ENCODE measurements at places on chromosomes 5 and 9.

- H3K27ac ChIP-seq: no peak overlapping the region
- H3K4me3 ChIP-seq: no peak overlapping the region
- peaks cover 66% of the 10 kb centered on the region for H3K27me3 ChIP-seq
- no peaks in the 10 kb centered on the region for H3K36me3 ChIP-seq
These were observed 26.2 kb downstream of the OSMR start for GRCh38 chr5:38871790-38872551.

GRCh38 chr9:129885018-129885669, 49.9 kb downstream of the USP20 start:
- H3K4me1 ChIP-seq: peaks cover 57% of the 10 kb centered on the region
- H3K27me3 ChIP-seq: no peaks in the 10 kb centered on the region
- H3K4me3 ChIP-seq: peak overlapping the region; percentile 84
- H3K27ac ChIP-seq: peak overlapping the region; percentile 100

GRCh38 chr9:35001803-35002502, 12.4 kb downstream of the DNAJB5 start:
- no peaks in the 10 kb centered on the region for H3K36me3 ChIP-seq
- H3K27ac ChIP-seq: no peak overlapping the region
- no peaks in the 10 kb centered on the region for H3K4me1 ChIP-seq
- no peaks in the 10 kb centered on the region for H3K27me3 ChIP-seq
- DNase-seq: no peak

GRCh38 chr5:2186472-2187015, 303.8 kb upstream of the IRX4 start:
- no peak overlapping the region for H3K4me3 ChIP-seq
- no peak overlapping the region for H3K27ac ChIP-seq
- H3K27me3 ChIP-seq: peaks cover under 1% of the 10 kb centered on the region
- no peak for DNase-seq
- no peaks in the 10 kb centered on the region for H3K36me3 ChIP-seq

GRCh38 chr9:14308853-14309145, 5.1 kb downstream of the NFIB start:
- H3K4me3 ChIP-seq: no peak overlapping the region
- H3K4me1 ChIP-seq: peaks cover 5% of the 10 kb centered on the region
- DNase-seq: no peak

- H3K36me3 ChIP-seq: no peaks in the 10 kb centered on the region
- H3K27ac ChIP-seq: no peak overlapping the region
- peaks cover 3% of the 10 kb centered on the region for H3K4me1 ChIP-seq
- H3K4me3 ChIP-seq: no peak overlapping the region
- no peak for DNase-seq
These were observed 159.2 kb upstream of the ALDH1B1 start for GRCh38 chr9:38233343-38233742.

GRCh38 chr5:158553195-158553961, 546.3 kb downstream of the EBF1 start:
- H3K4me1 ChIP-seq: no peaks in the 10 kb centered on the region
- H3K27me3 ChIP-seq: no peaks in the 10 kb centered on the region
- no peak overlapping the region for H3K27ac ChIP-seq

- H3K36me3 ChIP-seq: no peaks in the 10 kb centered on the region
- no peak overlapping the region for H3K4me3 ChIP-seq
- H3K4me1 ChIP-seq: no peaks in the 10 kb centered on the region
- DNase-seq: no peak
- no peak overlapping the region for H3K27ac ChIP-seq
These were observed 56.8 kb downstream of the NUDT12 start for GRCh38 chr5:103505581-103506305.

GRCh38 chr5:179800071-179800695, 6.4 kb downstream of the LTC4S start:
- no peak overlapping the region for H3K4me3 ChIP-seq
- no peaks in the 10 kb centered on the region for H3K27me3 ChIP-seq
- H3K36me3 ChIP-seq: peaks cover 43% of the 10 kb centered on the region
- peak overlapping the region; percentile 41 for H3K27ac ChIP-seq
- no peak for DNase-seq
- peaks cover 34% of the 10 kb centered on the region for H3K4me1 ChIP-seq

- DNase-seq: no peak
- H3K36me3 ChIP-seq: no peaks in the 10 kb centered on the region
These were observed 148.8 kb upstream of the TNPO1 start for GRCh38 chr5:72667708-72668107.

- H3K4me3 ChIP-seq: no peak overlapping the region
- DNase-seq: no peak
- H3K27ac ChIP-seq: no peak overlapping the region
- H3K27me3 ChIP-seq: peaks cover 4% of the 10 kb centered on the region
- H3K4me1 ChIP-seq: no peaks in the 10 kb centered on the region
- H3K36me3 ChIP-seq: peaks cover 3% of the 10 kb centered on the region
These were observed 135.4 kb upstream of the FBN2 start for GRCh38 chr5:128673411-128673957.

- DNase-seq: no peak
- H3K4me1 ChIP-seq: peaks cover 18% of the 10 kb centered on the region
- peak overlapping the region; percentile 73 for H3K4me3 ChIP-seq
- H3K36me3 ChIP-seq: peaks cover 21% of the 10 kb centered on the region
- no peak overlapping the region for H3K27ac ChIP-seq
These were observed 2.2 kb downstream of the NR2F1 start for GRCh38 chr5:93585041-93585766.

DNA sequence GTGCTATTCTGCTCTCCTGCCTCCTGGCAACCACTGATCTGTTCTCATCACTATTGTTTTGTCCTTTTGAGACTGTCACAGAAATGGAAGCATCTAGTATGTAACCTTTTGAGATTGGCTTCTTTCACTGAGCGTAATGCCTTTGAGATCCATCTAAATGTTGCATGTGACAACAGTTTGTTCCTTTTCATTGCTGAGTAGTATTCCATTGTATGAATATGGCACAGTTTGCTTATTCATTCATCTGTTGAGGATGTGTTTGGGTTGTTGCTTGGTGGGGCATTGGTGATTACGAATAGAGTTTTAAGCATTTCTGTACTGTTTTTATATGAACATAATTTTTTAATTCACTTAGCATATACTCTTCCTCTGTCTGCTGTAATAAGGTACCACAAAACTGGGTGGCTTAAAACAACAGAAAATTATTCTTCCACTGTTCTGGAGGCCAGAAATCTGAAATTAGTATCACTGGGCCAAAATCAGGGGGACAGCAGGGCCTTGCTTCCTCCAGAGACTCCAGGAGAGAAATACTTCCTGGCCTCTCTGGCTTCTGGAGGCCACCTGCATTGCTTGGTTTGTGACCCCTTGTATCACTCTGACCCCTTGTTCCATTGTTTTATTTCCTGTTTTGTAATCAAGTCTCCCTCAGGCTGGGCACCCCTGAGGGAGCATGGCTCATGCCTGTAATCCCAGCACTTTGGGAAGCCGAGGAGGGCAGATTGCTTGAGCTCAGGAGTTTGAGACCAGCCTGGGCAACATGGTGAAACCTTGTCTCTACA, 53.0 kb downstream of the EXOSC2 start:
- H3K27ac ChIP-seq: no peak overlapping the region
- H3K36me3 ChIP-seq: peaks cover 3% of the 10 kb centered on the region
- H3K27me3 ChIP-seq: no peaks in the 10 kb centered on the region
- peaks cover 8% of the 10 kb centered on the region for H3K4me1 ChIP-seq
- no peak for DNase-seq

- no peak overlapping the region for H3K27ac ChIP-seq
- H3K4me3 ChIP-seq: no peak overlapping the region
- peaks cover 52% of the 10 kb centered on the region for H3K27me3 ChIP-seq
- no peaks in the 10 kb centered on the region for H3K4me1 ChIP-seq
These were observed 31.7 kb downstream of the TMEM174 start for GRCh38 chr5:73204733-73205132.

DNA sequence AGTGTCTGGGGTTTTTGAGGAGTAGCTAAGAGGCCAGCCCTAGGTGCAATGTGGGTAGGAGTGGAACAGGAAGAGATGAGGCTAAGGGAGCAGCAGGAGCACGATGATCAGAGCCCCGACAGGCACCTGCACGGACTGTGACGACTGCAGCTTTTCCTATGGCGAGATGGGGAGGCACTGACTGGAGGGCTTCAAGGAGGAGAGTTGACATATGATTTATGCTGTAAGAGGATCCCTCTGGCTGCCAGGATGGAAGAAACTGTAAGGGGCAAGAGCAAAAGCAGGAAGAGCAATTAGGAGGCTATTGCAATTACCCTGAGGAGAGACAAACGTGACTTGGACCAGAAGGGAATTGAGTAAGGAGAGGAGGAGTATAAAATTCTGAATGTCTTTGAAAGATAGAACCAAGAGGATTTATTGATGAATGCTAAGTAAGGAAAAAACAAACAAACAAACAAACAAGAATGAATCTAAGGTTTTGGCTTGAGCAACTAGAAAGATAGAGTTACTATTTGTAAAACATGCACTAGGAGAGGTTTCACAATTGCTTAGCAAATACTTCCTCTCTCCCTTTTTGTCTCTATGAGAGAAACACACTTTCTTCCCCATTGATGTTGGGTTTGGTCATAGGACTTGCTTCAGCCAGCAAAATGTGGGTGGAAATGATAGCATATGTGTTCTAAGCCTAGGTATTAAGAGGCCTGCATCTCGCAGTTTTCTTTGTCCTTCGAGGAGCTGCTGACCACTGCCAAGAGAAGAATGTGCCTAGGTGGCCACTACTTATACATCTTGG, 32.9 kb downstream of the TRPC7 start:
- H3K4me1 ChIP-seq: no peaks in the 10 kb centered on the region
- H3K36me3 ChIP-seq: no peaks in the 10 kb centered on the region
- DNase-seq: no peak
- no peak overlapping the region for H3K4me3 ChIP-seq

DNA sequence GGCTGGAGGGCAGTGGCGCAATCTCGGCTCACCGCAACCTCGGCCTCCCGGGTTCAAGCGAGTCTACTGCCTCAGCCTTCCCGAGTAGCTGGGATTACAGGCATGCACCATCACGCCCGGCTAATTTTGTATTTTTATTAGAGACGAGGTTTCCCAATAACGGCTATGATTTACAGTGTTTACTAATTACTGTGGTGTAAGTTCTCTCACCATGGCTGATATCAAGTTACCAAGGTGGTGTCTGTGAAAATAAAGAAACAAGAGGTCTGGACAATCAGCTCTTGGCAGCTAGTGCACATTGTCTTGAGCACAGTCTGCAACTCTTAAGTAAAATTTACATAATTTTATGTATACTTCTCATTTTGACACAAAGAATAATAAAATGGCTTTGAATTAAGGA, 385.5 kb upstream of the COX7C start:
- H3K4me3 ChIP-seq: no peak overlapping the region
- H3K27ac ChIP-seq: no peak overlapping the region
- no peaks in the 10 kb centered on the region for H3K4me1 ChIP-seq
- no peaks in the 10 kb centered on the region for H3K36me3 ChIP-seq

GRCh38 chr5:18503797-18504328, 869.6 kb downstream of the TAF11L14 start:
- H3K27me3 ChIP-seq: no peaks in the 10 kb centered on the region
- peaks cover 2% of the 10 kb centered on the region for H3K36me3 ChIP-seq
- H3K4me3 ChIP-seq: no peak overlapping the region
- no peaks in the 10 kb centered on the region for H3K4me1 ChIP-seq
- no peak overlapping the region for H3K27ac ChIP-seq

- no peak overlapping the region for H3K4me3 ChIP-seq
- no peaks in the 10 kb centered on the region for H3K27me3 ChIP-seq
- peaks cover 17% of the 10 kb centered on the region for H3K36me3 ChIP-seq
- H3K27ac ChIP-seq: no peak overlapping the region
- DNase-seq: no peak
These were observed 44.9 kb downstream of the NKD2 start for GRCh38 chr5:1053391-1054017.

- no peak for DNase-seq
- H3K27ac ChIP-seq: no peak overlapping the region
- H3K4me3 ChIP-seq: no peak overlapping the region
- H3K4me1 ChIP-seq: no peaks in the 10 kb centered on the region
- peaks cover 17% of the 10 kb centered on the region for H3K36me3 ChIP-seq
These were observed 8.5 kb downstream of the ELL2 start for GRCh38 chr5:95953021-95953702.

- H3K4me3 ChIP-seq: no peak overlapping the region
- no peak for DNase-seq
- H3K27me3 ChIP-seq: no peaks in the 10 kb centered on the region
- H3K27ac ChIP-seq: no peak overlapping the region
- peaks cover 9% of the 10 kb centered on the region for H3K36me3 ChIP-seq
- H3K4me1 ChIP-seq: no peaks in the 10 kb centered on the region
These were observed 40.6 kb downstream of the HACD4 start for GRCh38 chr9:20990867-20991266.

- peaks cover 9% of the 10 kb centered on the region for H3K27me3 ChIP-seq
- no peaks in the 10 kb centered on the region for H3K36me3 ChIP-seq
- no peaks in the 10 kb centered on the region for H3K4me1 ChIP-seq
- no peak for DNase-seq
These were observed 88.6 kb downstream of the GNAQ start for GRCh38 chr9:77943057-77943456.

GRCh38 chr5:121029536-121030245, 565.6 kb downstream of the PRR16 start:
- DNase-seq: no peak
- H3K4me1 ChIP-seq: no peaks in the 10 kb centered on the region
- H3K27me3 ChIP-seq: no peaks in the 10 kb centered on the region
- H3K4me3 ChIP-seq: no peak overlapping the region
- no peak overlapping the region for H3K27ac ChIP-seq
- no peaks in the 10 kb centered on the region for H3K36me3 ChIP-seq

- H3K27ac ChIP-seq: no peak overlapping the region
- H3K27me3 ChIP-seq: no peaks in the 10 kb centered on the region
- H3K4me1 ChIP-seq: no peaks in the 10 kb centered on the region
- H3K4me3 ChIP-seq: no peak overlapping the region
These were observed 134.9 kb downstream of the MRPS30 start for GRCh38 chr5:44943647-44944046.

DNA sequence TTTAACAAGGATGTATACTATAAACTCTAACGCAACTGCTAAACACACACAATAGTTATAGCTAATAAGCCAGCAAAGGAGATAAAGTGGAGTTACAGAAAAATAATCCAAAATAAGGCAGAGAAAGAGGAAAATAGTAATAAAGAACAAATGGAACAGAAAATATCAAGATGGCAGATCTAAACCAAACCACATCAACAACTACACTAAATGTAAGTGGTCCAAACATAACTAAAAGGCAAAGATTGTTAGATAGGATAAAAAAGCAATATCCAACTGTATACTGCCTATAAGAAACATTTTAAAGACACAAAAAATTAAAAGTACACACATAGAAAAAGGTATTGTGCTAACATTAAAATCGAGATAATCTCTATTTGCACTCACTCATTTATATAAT, 5.6 kb upstream of the COL23A1 start:
- peaks cover 15% of the 10 kb centered on the region for H3K27me3 ChIP-seq
- peaks cover 6% of the 10 kb centered on the region for H3K36me3 ChIP-seq
- H3K4me1 ChIP-seq: no peaks in the 10 kb centered on the region
- DNase-seq: no peak
- no peak overlapping the region for H3K4me3 ChIP-seq
- no peak overlapping the region for H3K27ac ChIP-seq

DNA sequence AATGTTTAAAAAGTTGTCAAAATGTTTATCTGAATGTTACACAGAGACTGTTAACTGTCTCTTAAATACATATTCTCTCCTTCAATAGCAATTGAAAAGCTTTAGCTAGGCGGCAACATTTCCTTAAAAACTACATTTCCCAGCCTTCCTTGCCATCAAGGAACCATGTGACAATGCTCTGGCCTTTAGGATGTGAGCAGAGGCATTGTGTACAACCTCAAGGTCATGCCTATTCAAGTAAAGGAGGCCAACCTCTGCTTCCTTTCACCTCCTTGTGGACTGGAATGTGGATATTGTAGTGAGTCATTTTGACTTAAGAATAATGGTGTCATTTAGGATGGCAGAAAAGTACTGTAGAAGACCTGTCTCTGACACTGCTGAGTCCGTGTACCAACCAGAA, 23.7 kb upstream of the MROH2B start:
- H3K4me1 ChIP-seq: no peaks in the 10 kb centered on the region
- H3K36me3 ChIP-seq: no peaks in the 10 kb centered on the region
- H3K4me3 ChIP-seq: no peak overlapping the region
- H3K27me3 ChIP-seq: no peaks in the 10 kb centered on the region

Measured in effector memory CD8-positive, alpha-beta T cell (primary cell).